ENCODE measurements at places on chromosomes 3 and 15. TPM values are rescaled to one million over a fixed set of nuclear protein-coding genes. Genes with fewer than 3 reads are reported as not detected.

DNA sequence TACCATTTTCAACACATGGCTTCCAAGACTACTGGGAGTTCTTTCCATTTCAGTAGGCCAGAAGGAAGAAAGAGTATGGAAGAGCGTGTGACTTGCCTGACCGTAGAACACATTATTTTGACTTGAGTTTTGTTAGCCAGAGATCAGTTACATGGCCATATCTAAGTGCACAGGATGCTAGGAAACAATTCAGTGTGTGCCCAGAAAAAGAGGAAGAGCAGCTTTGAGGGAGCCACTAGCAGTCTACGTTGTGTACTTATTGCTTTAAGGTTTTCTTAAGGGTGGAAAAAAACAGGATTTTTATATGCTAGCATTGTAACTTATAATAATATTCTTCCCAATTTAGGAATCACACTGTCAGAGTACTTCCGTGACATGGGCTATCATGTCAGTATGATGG is 44.1 kb upstream of the GRAMD1C start:
- DNase-seq = no peak

The DISP2 gene
- under 0.01 TPM for total RNA-seq

DNA sequence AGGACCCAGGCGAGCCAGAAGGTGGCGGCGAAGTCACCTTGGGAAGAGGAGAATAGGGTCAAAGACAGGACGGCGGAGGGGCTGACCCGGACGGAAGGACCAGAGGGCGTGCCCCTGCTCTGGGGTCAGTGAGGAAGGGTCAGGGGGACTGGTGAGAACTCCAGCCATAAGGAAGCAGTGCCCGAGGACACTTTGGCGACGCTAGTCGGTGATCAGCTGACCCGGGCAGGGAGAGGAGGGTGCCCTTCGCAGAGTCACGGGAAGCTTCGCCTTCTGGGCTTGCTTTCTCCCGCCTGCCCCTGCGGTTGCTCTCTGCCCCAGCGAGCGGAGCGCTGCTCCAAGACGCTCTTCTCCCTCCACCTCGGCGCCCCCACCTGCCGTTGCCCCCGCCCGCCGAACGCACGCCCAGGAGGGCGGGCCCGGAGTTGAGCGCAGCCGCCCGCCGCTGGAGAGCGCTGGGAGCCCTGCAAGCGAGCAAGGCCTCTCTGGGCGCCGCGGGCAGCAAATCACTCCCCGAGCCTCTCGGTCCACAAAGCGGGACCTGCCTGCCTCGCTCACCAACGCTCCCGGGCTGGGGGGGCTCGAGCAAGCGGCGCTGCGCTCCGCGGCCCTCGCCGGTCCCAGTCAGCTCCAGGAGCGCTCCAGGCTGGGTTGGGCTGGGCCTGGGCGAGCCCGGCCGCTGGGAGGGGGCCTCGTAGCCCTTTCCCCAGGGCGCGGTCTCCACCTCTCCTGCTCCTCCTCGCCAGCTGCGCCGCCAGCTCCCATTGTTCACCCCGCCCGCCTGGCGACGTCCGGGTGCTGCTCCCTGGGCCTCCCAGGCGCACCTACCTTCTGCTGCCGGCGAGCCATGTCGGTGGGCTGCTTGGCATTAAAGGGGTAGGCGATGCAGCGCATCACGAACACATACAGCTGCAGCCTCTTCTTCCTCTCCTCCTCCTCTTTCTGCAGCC is 1.2 kb downstream of the CADPS start:
- DNase-seq = no peak

The HIGD2B gene
- total RNA-seq = not detected

- peak; percentile 58 for DNase-seq
Measured at GRCh38 chr3:187841560-187841959, 96.3 kb upstream of the BCL6 start.

- DNase-seq = peak; percentile 66
Measured at GRCh38 chr3:129525341-129525968, 3.0 kb upstream of the RHO start.

DNA sequence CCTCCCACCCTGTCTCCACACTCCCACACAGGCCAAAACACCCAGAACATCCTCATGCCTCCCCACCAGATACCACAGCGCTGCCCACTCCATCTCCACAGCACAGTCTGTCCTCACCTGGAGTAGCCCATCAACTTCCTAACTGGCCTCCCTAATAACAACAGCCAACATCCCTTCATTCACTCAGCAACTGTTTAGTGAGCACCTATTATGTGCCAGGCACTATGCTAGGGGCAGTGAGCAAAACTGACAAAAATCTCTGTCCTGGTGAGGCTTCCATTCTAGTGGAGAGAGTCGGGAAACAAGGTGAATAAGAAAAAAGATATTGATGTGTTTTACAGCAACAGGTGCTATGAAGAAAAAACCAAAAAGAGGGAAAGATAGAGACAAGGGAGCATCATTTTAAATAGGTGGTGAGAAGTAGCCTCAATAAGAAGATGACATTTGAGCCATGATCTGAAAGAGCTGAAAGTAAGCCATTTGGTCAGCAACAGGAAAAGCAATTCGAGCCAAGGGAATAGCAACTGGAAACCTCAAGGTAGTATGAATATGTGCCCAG is 523.9 kb downstream of the SHQ1 start:
- no peak for DNase-seq

The FOXL2NB gene
- total RNA-seq = 0.13 TPM

The CCRL2 gene
- 0.26 TPM for total RNA-seq

GRCh38 chr3:8324747-8325146 is 176.9 kb upstream of the LMCD1 start:
- DNase-seq = peak; percentile 49

DNA sequence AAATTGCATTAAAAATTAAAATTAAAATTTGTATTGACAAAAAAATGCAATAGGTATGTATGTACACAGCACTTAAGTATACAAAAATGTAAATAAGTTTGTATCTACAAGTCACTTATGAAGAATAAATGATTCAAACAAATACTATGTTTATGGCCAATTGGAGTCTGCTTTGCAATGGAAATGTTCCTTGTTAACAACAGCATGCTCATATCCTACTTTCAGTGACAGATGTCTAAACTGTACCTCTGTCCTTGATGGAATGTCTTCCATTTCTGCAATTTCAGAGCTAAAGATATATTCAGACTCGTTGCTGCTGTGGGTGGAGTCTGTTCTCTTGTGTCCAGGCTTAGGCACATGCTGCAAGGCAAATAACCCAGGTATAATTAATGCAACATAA is 64.1 kb upstream of the MYO5C start:
- no peak for DNase-seq

The SPCS1 gene
- 51.1 TPM for total RNA-seq

- peak; percentile 62 for DNase-seq
Measured at GRCh38 chr3:47643092-47643491, 64.4 kb upstream of the CSPG5 start.

DNA sequence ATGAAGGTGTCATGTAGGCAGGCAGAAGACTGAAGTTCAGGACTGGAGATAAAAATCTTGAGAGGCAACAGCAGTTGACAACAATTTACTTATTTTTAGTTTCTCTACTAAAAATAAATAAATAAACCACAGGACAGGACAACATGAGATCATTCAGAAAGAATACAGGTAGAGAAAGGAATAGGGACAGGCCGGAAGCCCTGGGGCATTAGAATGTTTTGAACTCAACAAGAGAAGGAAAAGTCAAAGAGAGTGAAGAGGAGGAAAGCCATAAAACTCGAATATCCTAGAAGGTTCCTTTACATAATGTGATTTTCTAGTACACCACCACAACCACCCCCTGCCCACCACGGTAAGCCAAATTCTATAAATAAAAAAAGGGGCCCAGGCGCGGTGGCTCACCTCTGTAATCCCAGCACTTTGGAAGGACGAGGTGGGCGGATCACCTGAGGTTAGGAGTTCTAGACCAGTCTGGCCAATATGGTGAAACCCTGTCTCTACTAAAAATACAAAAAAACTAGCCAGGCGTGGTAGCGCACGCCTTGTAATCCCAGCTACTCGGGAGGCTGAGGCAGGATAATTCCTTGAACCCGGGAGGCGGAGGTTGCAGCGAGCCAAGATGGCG is 4.7 kb downstream of the PIK3CB start:
- no peak for DNase-seq

DNA sequence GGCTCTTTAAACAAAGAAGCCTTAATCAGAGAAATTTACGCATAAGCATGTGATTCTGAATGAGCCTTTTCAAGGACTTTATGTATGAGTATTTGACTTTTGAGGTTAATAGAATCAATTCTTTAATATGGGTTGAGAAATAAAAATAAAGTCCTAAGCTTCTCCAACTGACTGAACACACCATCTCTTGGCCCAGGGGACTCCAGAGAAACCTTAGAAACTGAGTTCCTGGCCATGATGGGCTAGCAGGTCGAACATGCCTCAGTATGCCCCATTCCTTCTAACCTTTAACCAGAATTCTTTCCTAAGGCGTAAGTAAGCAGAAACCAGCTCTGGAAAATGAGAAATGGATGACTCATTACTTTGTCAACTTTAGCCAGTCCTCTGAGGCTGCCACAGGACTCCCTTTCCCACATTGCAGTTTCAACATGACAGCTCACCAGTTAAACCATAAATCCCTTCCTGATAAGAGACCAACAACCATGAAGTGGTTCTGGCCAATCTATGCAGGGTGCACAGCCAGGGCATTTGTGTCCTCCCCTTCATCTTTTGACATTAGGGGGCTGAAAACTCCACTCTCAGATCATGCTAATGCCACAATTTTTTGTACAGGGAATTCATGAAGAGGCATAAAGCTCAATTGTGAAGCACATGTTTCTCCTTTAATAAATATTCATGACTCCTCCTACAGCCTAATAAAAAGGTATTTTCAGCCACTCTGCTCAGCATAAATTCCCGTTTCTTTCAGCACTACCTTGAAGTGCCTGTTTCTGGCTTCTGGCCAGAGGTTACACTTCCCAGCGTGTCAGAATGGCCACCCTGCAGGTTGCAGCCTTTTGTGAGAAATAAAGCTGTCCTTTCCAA is 33.3 kb downstream of the TM4SF18 start:
- peak; percentile 100 for DNase-seq

GRCh38 chr3:22734207-22734606 is 468.9 kb upstream of the UBE2E2 start:
- DNase-seq = no peak

DNA sequence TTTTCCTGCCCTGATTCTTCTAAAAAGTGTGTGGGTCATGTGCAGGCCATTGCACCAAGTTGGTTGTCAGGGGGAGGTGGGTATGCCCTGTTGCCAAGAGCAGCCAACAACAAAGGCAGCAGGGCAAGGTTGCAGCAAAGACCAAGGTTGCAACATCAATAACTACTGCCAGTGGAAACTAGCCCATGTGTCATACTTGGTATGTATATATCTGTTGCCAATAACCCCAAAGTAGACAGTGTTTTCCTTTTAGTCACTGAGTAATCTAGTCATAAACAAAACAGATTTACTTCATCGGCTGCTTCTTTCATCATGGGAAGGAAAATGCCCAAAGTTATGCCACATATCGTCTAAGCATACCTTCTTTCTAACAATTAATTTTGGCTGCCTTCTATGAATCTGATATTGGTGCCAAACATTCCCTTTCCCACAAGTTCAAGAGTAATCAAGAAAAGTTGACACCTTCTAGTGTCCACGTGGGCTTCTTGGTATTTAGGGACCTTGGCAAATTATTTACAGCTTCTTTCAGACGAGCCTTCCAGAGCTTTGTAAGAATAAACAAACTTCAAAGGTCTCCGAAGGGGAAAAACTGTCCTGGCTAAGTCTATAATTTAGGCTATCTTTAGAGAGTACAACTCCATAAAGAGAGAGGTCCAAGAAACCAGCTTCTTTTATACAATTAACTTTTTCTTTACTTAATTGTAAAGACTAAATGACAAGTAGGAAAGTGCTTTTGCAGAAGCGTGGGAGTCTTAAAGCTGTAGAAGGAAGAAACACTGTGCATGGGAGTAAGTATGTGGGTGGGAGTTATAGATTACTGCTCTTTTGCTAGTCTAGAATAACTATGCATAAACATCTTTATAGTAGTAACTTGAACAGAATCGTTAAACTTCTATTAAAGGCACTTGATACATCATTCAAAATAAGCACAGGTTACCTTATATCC is 10.0 kb upstream of the MBNL1 start:
- peak; percentile 100 for DNase-seq

The PBRM1 gene
- total RNA-seq = 72.5 TPM

- DNase-seq = peak; percentile 83
Measured at GRCh38 chr15:64095795-64096667, at the start of gene SNX1. TSS of gene SNX1 (plus strand) at chr15:64095982. CDS start at chr15:64096014, 32 bp downstream.

The DTWD1 gene
- 7.9 TPM for total RNA-seq

- peak; percentile 82 for DNase-seq
Measured at GRCh38 chr15:92907896-92908712, 8.0 kb downstream of the CHD2 start.

GRCh38 chr15:35533130-35534110 is 12.5 kb downstream of the DPH6 start:
- peak; percentile 29 for DNase-seq

DNA sequence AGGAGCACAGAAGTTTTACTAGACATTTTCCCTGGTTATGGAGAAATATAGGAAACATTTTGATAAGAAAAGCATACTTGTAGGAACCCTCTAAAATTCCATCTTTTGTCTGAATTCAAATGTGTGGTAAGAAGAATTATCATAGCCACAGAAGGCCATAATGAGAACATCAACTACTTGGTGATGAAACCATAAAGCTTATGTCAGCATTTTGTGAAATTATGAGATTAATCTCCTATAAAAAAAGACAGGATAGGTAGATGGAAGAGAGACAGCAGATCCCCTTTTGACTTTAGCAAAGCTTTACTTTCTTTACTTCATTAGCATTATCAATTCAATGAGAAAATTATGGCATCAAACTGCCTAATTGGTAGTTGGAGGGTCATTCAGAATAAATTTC is 697.0 kb downstream of the IGSF11 start:
- DNase-seq = no peak

DNA sequence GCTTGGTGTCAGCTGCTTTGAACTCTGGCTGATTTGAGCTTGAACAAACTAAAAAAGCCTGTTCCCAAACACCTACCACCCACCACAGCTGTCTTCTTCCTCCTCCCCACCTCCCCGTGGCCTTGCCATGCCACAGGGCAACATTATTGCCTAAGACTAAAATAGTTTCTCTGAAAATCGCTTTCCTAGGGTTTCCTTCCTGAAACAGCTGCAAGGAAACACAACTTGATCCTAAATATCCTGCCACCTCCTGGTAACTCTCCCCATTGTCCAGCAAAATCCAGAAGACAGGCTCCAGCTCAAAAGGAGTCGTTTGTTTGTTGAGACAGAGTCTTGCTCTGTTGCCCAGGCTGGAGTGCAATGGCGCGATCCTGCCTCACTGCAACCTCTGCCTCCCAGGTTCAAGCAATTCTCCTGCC is 193.9 kb upstream of the TPM1 start:
- no peak for DNase-seq

DNA sequence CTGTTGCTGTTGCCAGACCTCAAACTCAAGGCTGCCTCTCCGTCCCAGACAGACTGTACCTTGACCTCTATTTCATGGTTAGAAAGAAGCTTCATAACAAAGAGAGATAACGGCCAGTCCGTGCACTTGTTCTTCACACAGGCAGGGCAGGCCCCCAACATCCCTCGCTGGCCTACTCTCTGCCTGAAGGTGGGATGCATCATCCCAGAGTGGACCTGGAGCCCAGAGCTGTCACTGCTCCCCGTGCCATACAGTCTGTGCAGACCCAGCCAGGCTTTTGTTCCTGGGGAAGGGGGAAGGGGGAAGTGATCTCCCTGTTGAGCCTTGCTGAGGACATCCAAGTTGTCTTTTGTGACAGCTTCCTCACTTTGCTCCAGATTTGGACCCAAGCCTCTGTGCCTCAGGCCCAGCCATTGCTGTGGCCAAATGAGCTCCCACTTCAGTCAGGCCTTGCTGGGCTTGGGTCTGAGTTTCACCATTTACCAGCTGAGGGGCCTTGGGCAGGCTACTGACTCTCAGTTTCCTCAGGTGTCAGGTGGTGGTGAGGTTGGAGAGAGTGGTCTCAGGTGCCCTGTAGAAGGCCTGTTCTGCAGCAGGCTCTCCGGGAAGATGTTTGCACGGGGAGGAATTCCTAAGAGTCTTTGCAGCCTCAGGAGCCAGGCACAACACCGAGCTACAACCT is 141.6 kb downstream of the DNAJB8 start:
- no peak for DNase-seq

Measured in bronchial epithelial cell (primary cell).